ENCODE measurements at places on chromosomes 7 and 10.

- DNase-seq: no peak
Measured at GRCh38 chr10:92091965-92092364, 168.4 kb downstream of the BTAF1 start.

GRCh38 chr7:12637328-12637727 lies 50.1 kb upstream of the ARL4A start:
- DNase-seq: no peak

DNA sequence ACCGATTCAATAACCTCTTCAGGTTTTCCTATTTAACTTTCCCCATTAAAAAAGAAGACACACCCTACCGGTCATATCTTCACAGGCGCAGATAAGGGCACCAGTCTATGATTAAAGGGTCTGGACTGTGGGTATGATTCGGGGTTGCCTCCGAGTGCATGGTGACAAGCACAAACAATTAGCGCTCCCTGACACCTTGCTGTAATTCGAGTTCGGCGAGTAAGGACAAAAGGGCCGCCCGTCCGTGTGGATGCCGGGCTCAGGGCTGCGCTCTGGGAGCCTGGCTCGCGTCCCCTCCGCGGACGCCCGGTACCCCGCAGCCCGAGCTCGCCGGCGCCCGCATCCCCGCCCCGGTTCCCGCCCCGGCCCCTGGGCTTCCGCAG lies 111.9 kb upstream of the RHEB start:
- DNase-seq: peak; percentile 14

DNA sequence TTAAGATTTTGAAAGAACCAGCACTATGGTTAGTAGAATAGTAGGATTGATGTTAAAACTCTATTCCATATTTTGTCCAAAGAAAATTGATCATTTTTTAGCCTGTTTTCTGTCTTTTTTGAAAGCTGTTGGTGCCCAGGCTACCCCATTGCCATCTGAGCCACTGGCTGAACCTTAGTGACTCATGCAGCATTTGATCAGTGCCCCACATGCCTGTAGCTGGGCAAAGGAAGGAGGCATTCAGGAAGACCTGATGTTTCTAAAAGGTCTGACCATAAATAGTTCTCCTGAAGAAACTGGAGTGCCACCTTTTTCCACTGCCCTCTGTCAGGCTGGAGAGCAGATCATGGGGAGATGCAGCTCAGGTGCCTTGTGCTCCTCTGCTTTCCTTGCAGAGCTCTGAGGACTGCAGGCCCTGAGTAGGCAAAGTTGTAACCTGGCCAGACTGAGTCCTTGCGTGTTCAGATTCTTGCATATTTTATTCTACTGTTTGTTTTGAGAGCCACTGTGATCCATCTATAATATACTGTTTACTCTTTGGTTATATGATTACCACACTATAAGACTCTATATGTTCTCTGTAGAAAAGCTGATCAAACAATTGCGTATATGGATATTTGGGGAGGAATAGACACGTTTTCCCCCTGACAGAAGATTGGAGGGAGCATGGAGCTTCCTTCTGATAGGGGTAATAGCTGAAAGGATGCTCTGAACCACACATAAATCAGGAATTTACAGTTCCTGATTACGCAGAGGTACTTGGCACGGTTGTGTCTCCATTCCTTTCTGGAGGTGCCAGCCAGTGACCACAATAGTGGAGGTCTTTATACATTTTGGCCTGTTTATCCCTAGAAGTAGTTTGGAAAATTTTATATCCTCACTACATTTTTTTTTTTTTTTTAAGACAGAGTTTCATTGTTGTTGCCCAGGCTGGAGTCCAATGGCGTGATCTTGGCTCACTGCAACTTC lies 48.9 kb upstream of the GJD4 start:
- no peak for DNase-seq

GRCh38 chr7:35530124-35531109 lies 164.5 kb downstream of the HERPUD2 start:
- DNase-seq: no peak

GRCh38 chr10:30051220-30051619 lies 8.2 kb downstream of the JCAD start:
- DNase-seq: no peak

GRCh38 chr7:31811650-31812461 lies 124.8 kb downstream of the PPP1R17 start:
- no peak for DNase-seq

DNA sequence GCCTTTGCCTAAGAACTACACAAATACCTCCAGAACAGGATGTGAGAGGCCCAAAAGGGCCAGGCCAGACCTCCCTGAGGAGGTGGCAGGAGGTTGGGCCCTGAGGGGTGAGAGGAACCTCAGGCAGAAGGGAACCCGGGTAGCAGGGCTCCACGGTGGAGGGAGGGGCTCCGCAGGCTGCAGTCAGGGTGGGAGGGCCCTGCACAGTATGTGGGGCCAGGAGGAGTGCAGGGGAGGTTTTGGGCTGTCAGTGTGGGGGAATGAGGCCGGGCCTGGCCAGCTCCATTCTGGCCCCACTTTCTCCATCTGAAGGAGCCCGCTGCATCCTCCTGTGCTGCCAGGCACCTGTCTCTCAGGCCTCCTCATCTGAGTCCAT lies 25.9 kb downstream of the DNAJB12 start:
- no peak for DNase-seq

DNA sequence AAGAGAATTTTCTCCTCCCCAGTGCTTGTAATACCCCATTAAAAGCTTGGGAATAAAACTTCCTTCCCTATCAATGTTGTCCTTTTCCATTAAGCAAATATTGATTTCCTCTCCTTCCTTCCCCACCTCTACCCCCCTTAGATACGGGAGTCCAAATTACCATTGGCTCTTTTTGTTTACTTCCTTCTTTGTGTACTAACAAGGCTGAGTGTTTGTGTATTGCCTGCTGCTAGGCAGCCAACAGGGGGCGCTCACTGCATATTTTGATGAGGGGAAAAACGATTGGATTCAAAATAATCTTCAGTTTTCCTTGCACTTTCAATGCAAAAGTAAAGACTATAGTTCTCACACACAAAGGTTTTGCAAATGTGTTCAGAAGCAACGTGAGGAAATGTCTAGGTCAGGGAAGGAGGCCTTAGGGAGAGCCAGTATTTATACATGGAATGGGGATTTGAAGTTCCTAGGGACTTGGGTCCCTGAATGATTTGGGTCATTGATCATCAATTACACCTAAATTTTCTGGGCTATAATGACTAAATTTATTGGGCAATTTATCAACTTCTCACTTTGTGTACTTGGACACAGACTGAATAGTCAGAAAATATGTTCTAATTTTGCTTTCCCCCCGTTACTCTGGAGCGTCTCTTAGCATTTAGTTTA lies 23.6 kb upstream of the VPS41 start:
- peak; percentile 34 for DNase-seq

DNA sequence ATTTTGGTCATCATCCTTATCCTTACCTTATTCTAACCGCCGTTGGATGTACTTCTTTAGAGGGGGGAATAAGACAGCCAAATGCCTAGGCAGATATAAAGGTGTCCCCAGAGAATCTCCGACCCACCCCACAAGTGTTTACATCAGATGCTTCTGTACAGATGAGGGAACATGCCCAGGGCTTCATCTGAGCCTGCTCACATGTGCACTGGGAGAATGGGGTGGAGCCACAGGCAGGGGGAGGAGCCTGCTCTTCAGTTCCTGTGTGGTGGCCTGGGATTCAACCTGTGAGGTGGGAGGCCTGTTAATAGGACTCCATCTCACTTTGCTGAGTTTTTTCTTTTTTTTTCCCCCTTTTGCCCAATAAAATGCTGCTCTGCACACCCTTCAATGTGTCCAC lies 27.6 kb upstream of the OPTN start:
- no peak for DNase-seq

GRCh38 chr7:30181736-30182522 lies 47.1 kb downstream of the MTURN start:
- DNase-seq: no peak
